ENCODE measurements at places on chromosomes 4 and X. TPM values are rescaled to one million over a fixed set of nuclear protein-coding genes. Genes with fewer than 3 reads are reported as not detected.
A peak's percentile ranks its signal among the peaks of the same experiment; 100 is the strongest.

Gene IL9R
- total RNA-seq, result not detected

- DNase-seq, result no peak
Observed at GRCh38 chr4:69467797-69468196, 27.9 kb downstream of the UGT2B4 start.

DNA sequence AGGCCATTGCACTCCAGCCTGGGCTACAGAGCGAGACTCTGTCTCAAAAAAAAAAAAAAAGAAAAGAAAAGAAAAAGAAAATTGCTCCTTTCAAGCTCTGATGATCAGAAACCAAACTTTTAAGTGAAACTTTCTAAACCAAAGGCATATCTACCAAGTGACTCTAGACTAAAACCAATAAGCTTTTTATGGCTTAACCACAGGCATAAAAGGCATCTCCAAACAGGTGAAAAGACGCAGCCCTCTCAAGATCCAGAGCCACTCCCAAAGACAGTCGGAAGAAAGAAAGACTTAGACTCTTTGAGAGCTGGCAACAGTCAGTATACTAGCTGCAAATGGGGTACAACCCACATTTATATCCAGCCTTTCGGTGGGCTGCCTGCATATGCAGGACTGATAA is 117.1 kb upstream of the AP1S2 start:
- no peak for DNase-seq

GRCh38 chr4:40322811-40323210 is 12.3 kb upstream of the CHRNA9 start:
- no peak for DNase-seq

DNA sequence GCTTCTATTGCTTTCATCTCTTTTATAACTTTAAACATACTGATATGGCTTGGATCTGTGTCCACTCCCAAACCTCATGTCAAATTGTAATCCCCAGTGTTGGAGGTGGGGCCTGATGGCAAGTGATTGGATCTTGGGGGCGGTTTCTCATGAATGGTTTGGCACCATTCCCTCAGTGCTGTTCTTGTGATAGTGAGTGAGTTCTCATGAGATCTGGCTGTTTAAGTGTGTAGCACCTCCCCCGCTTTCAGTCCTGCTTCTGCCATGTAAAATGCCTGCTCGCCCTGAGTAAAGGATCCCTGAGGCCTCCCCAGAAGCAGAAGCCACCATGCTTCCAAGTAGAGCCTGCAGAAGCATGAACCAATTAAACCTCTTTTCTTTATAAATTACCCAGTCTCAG is 17.7 kb downstream of the MND1 start:
- DNase-seq, result no peak

- DNase-seq, result no peak
Observed at GRCh38 chr4:3834663-3835521, 68.7 kb downstream of the ADRA2C start.

DNA sequence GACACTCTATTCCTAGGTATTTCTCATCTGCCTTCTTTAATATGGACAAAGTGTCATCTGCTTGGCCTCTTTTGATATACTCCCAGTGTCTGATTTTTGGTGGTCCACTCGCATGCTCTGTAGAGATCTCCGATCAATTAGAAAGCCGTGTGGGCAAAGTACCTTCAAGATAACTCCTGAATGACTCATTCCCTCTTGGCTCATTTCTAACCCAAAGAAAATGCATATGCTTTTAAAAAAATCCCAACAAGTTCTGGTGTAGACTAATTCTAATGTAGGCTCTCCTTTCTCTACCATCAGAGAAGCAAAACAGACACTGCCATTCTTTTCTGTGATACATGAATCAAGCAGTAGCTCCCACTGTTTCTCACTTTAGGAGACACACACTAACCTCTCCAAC is 714.9 kb upstream of the ADGRL3 start:
- DNase-seq, result no peak

Gene CYLC1
- total RNA-seq, result not detected

DNA sequence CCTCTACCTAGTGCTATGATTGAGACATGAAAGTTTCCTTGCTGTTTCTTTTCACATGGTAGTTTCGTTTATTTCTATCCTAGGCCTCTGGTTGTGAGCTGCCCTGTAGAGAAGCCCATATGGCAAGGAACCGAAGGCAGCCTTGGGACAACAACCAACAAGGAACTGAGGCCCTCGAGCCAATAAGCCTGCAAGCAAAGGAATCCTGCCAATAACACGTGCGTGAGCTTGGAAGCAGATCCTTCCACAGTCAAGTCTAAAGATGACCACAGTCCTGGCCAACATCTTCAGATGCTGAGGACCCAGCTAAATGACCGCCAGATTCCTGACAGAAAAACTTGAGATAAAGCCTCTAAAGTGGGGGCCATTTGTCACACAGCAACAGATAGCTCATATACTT is 100.4 kb upstream of the FAM9B start:
- no peak for DNase-seq

DNA sequence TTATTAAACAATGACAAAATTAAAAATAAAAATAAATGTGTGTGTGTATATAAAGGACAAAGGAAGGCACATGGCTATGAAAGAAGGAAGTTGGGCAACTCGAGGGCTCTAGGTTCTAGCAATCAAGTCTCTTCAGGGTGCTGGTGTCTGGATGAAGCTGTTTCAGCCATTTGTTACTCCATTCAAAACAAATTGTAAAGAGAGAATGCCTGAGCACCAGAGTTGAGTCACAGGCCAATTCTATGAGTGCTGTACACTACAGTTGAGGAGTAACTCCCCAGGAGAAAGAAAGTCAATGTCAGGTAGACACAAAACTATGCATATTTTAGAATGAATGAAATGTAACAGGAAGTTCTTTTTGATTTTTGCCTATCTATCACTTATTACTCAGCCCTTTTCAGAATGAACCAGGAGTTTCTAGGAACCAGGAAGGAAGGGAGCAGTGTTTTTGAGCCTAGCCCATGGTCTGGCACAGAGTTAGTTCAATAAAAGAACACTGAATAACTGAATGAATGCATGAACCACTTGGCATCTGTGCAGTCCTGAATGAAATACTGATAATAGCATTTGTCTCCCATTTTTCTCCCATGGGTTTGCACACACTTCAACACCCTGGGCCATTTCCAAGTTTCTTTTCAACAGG is 151.7 kb upstream of the CPEB2 start:
- no peak for DNase-seq

DNA sequence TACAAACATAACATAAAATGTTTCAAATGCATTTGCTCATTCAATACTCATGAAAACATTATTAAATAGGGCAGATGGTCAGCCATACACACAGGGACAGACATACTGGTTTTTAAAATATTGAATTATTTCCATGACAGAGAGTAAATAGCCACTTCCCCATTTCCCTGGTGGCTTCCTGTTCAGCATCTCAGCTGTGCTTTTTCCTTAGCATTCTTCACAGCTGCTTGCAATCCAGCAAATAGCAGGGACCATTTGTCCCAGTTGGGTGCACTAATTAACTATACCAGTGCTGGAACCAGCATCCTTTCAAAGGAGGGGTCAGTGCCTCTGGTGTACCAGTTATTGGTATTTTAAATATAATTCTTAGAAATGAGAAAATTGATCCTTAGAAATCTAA is 964.7 kb downstream of the RAB28 start:
- DNase-seq, result no peak

DNA sequence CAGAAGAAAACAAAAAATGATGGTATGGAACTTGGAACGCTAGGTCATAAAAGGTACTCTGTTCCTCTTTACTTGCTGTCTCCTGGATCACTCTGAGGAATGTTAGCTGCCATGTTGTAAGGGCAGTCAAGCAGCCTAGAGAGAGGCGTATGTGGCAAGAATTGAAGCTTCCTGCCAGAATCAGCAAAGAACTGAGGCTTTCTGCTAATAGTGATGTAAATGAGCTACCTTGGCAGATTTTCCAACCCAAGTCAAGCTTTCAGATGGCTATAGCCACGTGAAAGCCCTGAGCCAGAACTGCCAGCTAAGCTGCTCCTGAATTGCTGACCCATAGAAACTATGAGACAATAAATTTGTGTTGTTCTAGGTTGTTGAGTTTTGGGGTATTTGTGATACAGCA is 38.7 kb downstream of the AASDH start:
- no peak for DNase-seq

Gene SERPINA7
- total RNA-seq, result not detected

DNA sequence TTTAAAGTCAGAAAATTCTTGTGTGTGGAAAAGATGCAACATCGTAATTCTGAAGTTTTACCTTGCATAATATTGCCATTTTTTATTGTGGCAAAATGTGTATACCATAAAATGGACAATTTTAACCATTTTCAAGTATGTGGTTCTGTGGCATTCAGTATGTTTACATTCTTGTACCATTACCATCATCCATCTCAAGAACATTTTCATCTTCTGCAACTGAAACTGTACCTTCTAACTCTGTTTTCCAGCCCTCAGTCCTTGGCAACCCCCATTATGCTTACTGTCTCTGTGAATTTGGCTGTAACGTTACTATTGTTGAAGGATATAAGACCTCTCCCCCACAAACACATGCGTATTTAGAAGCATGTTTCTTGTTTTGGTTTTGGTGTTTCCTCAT is 123.2 kb downstream of the BMPR1B start:
- DNase-seq, result no peak

Gene TBL1X
- total RNA-seq, result 16.5 TPM

DNA sequence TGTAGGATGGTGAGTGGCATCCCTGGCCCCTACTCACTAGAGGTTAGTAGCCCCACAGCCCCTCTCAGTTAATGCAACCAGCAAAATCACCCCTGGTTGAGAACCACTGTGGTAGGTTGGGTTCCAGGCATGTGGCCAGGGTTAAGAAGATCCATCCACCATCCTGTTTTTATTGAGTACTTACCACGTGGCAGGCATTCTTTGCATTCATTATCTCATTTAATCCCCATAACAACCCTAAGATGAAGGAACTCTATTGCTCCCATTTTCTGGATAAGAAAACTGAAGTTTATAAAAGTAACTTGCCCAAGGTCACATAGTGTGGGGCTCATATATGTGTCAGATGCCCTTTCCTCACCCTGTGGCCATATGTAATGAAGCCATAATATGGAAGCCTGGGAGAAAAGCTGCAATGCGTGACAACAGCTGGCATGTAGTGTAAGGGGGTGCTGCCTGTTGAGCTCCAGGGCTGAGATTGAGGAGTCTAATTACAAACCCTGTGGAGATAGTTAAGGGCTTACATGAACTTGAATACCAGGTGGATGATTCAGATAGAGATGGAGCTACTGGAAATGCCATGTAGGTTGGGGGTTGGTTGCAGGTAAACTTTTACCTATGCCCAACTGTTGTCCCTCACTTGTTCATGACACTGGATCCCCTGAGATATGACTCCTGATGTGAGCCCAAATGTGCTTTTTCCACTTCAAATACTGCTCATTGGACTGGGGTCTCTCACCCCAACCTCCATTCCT is 100.2 kb upstream of the PGRMC2 start:
- DNase-seq, result no peak

Gene SLC4A4
- total RNA-seq, result 0.25 TPM

- DNase-seq, result no peak
Observed at GRCh38 chr4:48499551-48500066, 9.6 kb downstream of the ZAR1 start.

DNA sequence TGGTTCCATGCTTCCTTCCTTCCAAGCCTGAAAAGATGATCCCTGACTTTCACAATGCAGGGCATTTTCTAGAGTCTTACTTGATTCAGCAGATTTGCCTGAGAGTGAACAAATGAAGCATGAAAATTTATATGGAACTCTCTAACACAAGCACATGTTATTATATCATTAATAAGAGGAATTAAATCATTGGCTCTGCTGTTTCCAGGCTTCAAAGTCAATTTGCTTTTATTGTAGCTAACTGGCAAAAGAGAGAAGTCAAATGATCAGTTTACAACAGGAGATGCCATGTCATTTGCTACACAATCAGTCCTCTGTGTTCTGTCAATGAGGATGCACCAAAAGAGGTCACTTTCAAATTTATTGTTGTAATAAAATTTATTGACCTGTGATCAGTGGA is 101.5 kb upstream of the UGT8 start:
- DNase-seq, result no peak

DNA sequence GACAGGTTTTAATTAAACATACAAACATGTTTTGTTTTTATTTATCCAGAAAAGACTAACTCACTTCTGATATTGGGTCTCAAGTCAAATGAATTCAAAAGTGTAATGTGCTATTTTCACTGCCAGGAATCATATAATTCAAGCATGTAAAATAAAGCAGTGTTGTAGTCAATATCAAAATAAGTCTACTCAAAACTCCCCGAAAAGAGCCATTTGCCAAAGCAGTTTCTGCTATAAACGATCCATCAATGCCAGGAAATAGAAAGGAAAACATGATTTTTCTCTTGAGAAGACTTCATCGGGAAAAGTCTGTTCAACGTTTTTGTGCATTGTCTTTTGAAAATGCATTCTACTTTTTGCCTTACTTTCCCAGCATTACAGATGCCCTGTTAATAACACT is 633.3 kb downstream of the FAT4 start:
- DNase-seq, result no peak

Gene F11
- not detected for total RNA-seq

Gene CYP4V2
- 4.3 TPM for total RNA-seq

GRCh38 chr4:1237981-1238675 is 10.8 kb downstream of the CTBP1 start:
- DNase-seq, result peak; percentile 85

Gene SSX4B
- total RNA-seq, result not detected

Gene TRIM2
- 45.4 TPM for total RNA-seq

GRCh38 chr4:183897193-183897592 is 7.9 kb upstream of the STOX2 start:
- no peak for DNase-seq

Gene NAT8L
- 1.1 TPM for total RNA-seq

DNA sequence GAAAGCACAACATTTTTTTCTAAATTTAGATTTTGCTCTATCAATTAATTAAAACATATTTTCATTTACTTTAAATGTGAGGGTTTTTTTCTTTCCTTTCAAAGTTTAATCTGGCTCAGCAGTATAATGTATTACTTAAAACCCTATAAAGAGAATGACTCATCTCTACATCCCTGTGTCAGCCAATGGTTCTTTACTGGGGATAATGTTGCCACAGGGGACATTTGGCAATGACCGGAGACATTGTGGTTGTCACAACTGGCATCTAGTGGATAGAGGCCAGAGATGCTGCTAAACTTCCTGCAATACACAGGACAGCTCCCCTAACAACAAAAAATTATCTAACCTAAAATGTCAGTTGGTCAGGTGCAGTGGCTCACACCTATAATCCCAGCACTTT is 53.8 kb downstream of the SYNPO2 start:
- DNase-seq, result no peak

- DNase-seq, result no peak
Observed at GRCh38 chrX:97938706-97939105, 1055.0 kb downstream of the RPA4 start.

- DNase-seq, result no peak
Observed at GRCh38 chr4:147355847-147356246, 125.0 kb upstream of the EDNRA start.

DNA sequence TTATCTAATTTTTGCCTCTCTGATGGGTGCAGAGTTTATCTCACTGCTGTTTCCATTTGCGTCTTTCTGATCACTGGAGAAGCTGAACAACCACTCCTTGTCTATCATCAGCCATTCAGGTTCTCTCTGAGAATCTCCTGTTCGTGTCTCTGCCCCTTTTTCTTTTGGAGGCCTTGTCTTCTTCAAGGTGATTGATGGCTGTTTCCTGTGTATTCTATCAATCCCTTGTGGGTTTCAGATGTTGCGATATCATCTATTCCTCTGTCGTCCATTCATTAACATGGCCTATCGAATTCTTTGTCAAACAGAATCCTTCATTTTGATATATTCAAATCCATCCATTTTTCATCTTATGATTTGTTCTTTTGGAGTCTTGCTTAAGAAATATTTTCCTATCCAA is 100.3 kb downstream of the FAM53A start:
- no peak for DNase-seq

All from lower leg skin (tissue), 4 donors.